ENCODE measurements at places on chromosomes 3 and 15. TPM values are rescaled to one million over a fixed set of nuclear protein-coding genes. Genes with fewer than 3 reads are reported as not detected.
A peak's percentile ranks its signal among the peaks of the same experiment; 100 is the strongest.

GRCh38 chr3:53238051-53238850, 17.6 kb downstream of the TKT start:
- no peak for DNase-seq

GRCh38 chr3:78353231-78353630, 1313.3 kb downstream of the ROBO2 start:
- no peak for DNase-seq

- no peak for DNase-seq
These were observed 47.2 kb downstream of the RASGRP1 start for GRCh38 chr15:38517312-38517975.

DNA sequence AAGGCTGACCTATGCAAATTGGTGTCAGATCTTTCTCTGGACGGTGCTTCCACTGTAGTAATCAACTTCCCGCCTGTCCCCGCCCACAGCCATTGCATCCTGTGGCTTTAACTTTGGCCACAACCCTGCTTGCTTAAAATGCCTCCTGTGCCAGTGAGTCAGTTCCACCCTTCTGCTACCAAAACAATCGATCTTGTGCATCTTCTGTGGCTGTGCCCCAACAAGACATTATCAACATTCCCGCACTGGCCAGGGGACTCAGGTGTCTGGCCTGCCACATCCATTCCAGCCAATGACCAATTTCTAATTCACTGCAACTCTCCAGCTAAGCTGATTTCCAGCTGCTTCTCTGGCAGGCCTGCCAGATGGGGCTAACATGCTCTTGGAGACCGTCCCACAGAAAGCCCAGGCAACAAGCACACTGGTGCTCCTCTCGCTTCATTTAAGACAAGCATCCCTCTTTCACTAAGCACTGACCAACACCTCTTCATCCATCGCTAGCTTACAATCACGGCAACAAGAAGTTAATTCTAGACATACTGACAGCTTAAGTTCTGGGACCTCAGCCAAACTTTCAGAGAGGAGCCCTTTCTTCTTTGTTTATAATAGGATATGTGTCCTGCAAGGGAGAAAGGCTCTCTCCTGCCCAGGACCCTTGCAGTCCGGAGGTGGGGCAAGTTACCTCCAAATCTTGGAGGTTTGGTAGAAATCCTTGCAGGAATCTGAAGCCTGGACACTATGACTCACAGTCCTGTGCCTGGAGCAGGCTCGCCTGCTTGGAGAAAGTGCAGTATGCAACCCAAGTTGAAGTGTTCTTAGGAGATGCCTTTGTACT, 6.7 kb downstream of the CA12 start:
- no peak for DNase-seq

GRCh38 chr15:67343206-67343605, 88.6 kb downstream of the IQCH start:
- no peak for DNase-seq

DNA sequence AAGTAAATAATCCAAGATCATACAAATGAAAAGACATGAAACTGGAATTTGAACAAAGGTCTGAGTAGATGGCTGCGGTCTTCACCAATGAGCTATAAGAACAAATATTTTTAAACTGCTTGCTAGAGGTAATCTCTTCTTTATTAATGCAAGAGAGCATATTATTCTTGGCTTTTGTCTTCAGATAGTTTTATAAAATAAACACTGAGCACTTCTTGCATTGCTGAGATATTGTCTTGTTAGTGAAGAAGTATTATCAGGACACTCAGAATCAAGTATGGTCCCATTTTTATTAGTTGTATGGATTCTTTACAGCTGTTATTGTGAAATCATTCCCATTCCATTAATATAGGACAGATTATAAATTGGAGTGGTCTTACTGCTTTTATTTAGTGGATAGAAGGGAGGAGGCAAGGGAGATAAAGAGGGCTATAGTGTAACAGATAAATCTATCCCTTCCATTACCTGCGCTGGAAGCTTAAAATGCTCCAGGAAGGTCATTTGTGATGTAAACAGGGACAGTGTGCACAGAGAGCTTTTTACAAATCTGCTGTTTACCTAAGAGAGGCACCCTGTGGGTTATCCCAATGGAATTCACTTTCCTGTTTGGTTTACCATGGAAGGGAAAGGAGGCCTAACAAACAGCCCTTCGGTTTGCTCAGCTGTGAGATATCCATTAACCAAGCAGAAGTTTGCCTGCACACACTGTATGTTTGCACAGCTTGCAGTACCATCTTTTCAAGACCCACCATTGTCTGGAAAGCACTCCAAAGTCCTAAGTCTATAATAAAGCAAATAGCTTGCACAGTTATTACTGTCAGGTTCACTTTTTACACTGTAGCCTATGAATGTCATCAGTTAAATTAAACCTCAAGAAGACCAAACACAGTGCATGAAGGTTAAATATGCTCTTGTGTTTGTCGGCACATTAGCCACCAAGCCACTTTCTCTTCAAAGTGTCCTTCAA, 347.7 kb upstream of the TGFBR2 start:
- no peak for DNase-seq

DNA sequence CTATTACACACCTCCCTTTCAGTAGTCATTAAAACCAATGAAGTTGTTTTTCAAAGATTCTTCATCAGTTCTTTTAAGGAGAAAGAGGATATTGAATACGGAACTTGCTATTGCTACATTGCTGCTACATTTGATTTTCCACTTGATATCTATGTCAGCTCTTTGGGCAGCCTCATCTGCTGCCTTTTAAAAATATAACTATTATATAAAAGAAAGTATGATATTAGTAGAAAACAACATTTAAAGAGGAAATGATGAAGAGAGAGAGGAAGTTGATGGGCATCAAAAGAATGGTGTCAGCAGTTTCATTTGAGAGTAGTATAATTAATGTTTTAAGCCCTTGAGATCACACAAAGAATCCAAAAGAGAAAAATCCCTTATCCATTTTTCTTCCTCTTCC, 171.4 kb downstream of the NFKBIZ start:
- DNase-seq: no peak

DNA sequence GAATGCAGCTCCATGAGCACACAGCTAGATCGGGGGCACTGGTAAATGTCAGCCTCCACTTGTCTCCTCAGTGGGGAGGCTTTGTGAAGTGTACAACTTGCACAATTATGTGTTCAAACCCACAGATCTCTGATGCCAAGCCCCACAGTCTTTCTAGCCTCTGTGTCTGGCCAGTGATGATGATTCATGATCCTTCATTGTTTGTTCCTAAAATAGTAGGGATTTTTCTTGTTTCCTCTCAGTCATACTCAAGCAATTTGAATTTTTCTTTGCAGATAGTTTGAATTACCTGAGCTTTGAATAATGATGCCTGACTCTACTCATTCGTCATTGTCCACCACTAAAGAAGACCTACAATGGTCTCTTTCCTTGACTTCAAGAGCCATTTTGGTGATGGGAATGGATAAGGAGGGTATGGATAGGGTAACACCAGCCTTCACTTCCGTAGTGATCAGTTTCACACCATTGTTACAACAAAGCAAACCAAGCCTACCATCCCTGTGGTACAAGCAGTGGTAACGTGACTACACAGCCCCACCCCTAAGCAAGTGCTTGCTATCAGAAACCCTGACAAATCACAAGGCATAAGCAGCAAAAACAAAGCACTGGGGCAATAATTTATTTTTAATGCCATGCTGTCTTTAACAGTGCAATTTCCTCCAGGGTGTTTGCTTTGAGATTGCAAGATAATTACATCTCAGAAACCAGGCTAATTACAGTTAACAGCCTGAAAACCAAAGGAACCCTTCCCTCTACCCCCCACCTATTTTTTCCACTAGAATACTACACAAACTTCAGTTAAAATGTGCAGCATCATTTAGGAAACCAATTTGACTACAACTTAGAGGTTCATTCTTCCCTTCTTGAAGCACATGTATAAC, 114.1 kb upstream of the PPP2R3A start:
- DNase-seq: no peak

GRCh38 chr15:78170848-78171773, 21.9 kb downstream of the IDH3A start:
- DNase-seq: no peak

DNA sequence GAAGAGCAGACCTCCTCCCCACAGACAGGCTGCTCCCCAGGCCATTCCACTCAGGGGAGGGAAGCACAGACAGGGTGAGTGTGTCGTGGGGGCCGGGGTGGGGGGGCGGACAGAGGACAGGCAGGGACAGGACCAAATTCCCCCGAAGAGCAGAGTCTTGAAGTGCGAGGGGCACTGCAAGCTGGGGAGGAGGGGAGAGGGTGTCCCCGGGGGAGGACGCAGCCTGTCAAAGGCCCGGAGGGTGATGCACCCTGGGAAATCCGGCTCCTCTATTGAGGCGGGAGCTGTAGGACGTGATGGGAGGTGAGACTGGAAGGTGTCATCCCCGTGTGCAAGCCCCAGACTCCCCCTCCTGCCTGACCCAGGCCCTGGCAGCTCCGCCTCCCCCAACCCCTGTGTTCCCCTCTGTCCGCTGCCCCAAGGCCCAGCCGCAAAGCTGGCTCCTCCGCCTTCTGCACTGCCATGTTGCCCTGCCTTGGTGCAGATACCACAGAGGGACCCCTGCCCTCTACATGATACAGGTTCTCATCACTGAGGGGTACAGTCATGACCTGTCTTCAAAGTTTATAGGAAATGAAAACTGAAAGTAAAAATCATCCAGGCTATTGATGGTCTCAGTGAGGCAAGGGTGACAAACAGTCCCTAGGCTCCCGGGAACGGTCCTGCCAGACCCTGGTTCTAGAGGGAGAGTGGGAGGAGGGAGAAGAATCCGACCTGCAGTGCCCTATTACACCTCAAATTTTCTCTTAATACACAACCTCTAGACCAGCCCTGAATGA, 76.3 kb upstream of the IQSEC1 start:
- DNase-seq: peak; percentile 8

DNA sequence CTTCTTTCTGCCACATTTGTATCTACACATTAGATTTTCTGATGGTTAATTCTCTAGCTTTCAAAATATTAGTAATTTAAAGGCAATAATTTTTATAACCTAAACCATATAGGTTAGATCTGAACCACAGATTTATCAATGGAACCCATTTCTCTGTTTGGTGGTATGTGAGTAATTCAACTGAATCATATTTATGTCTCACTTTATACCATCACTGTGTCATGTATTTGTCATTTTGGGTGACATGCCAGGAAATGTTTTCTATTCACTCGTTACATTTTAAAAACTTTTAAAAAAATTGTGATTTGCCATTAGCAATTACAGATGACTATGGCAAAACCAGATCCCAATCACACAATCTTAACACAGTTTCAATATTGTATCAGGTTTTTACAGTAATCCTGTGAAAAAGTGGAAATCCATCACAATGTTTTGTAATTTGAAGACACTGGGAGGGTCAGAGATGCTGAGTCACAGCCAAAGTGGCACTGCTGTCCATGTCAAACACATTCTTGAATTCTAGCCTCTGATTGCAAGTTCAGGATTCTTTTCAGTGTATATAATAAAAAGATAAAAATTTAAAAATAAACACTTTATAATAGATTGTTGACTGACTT, 356.0 kb upstream of the RBMS3 start:
- no peak for DNase-seq

GRCh38 chr15:73845907-73846306, 27.5 kb upstream of the TBC1D21 start:
- DNase-seq: no peak

GRCh38 chr3:13541691-13542090, 7.2 kb upstream of the FBLN2 start:
- DNase-seq: no peak

- no peak for DNase-seq
These were observed 801.7 kb upstream of the DPPA4 start for GRCh38 chr3:110139048-110139447.

- no peak for DNase-seq
These were observed 15.9 kb upstream of the MITF start for GRCh38 chr3:69723389-69723788.

PATL2 gene
- 1.2 TPM for total RNA-seq

A4GNT gene
- total RNA-seq: not detected

CRTC3 gene
- total RNA-seq: 8.4 TPM

USF3 gene
- 15.9 TPM for total RNA-seq

CLRN1 gene
- total RNA-seq: not detected

AKAP13 gene
- total RNA-seq: 50.3 TPM

All from WTC11 (cell line).